Liver (tissue), 10 donors: ENCODE measurements at places on chromosomes 4 and X.

DNA sequence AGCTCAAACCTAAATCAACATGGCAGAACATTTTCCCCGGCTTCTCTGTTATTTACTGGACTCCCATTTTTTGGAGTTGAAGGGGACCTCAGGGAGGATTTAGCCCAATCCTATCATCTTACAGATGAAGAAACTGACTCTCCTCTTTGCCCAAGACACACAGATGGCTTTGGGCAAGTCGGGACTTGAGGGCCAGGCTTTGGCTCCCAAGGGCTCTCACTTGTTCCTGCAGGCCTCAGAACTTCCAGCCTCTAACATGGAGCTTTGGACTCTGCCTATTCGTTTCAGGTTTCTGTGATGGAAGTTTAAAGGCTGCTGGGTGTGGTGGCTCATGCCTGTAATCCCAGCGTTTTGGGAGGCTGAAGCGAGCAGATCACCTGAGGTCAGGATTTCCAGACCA is 59.5 kb downstream of the RHOH start:
- DNase-seq: no peak
- no peak overlapping the region for H3K4me3 ChIP-seq
- no peaks in the 10 kb centered on the region for H3K27me3 ChIP-seq
- no peaks in the 10 kb centered on the region for H3K4me1 ChIP-seq

DNA sequence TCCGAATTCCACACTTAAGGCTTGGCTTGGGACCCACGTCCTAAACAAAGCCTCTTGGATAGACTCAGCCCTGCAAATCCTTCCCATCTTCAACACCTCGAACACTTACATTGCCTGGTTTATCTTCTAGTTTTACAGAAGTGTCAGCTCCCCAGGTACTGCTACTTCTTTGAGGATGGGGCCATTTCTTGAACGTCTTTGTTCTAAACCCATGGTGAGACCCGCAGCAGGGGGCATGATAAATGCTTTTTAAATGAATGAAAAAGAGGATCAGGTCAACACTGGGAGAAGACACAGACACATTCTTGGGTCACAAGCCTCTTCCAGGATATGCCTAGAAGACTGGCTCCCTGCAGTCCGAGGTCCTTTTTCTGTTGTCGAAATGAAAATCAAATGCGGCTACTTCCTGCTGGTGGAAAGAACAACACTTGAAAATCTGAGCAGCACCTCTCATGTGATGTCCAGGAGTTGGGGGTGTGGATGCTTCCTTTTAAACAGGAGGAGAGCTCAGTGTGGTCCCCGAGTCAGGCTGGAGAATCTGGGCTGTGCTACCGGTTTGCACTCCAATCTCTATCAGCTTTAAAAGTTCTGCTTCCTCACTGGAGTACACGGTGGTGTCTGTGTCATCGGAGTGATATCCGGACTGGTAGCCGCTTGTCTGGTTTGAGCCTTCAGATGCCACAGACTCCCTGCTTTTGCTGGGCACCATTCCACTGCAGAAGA is 45.8 kb downstream of the KDR start:
- H3K27ac ChIP-seq: peak overlapping the region; percentile 25
- DNase-seq: no peak
- no peaks in the 10 kb centered on the region for H3K27me3 ChIP-seq
- no peak overlapping the region for H3K4me3 ChIP-seq
- no peaks in the 10 kb centered on the region for H3K36me3 ChIP-seq
- H3K4me1 ChIP-seq: no peaks in the 10 kb centered on the region

DNA sequence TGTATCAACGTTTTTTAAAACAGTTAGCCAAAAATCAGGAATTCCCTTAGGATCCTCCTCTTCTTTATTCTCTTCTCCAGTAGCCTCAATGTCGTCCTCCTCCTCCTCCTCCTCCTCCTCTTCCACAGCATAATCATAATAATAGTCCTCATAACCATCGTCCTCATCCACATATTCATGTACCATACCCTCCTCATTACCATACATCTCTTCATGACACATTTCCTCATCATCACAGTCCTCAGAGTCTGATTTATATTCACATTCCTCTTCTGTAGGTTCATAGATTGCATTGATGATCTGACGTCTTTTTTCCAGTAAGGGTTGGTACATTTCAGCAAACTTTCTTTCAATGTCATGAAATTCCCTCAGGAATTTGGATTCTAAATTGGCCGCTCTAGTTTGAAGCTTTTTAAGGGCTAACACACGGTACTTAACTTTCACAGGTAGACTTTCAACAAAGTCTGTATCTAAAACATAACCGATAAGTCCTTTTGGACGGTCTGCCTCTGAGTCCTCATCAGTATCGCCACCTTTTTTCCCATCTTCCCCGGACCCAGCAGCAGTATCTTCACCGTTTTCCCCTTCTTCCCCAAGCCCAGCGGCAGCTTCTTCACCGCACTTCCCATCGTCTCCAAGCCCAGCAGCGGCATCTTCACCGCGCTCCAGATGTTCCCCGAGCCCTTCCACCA is 771 bp downstream of the NAP1L2 start:
- no peak for DNase-seq
- no peaks in the 10 kb centered on the region for H3K36me3 ChIP-seq
- peak overlapping the region; percentile 50 for H3K4me3 ChIP-seq
- no peaks in the 10 kb centered on the region for H3K27me3 ChIP-seq
- H3K27ac ChIP-seq: no peak overlapping the region

GRCh38 chrX:22650691-22651090 is 349.1 kb upstream of the DDX53 start:
- H3K36me3 ChIP-seq: no peaks in the 10 kb centered on the region
- H3K27me3 ChIP-seq: no peaks in the 10 kb centered on the region
- no peaks in the 10 kb centered on the region for H3K4me1 ChIP-seq

GRCh38 chr4:14143892-14144291 is 516.4 kb upstream of the BOD1L1 start:
- H3K36me3 ChIP-seq: no peaks in the 10 kb centered on the region
- H3K27ac ChIP-seq: no peak overlapping the region
- no peaks in the 10 kb centered on the region for H3K4me1 ChIP-seq
- H3K27me3 ChIP-seq: no peaks in the 10 kb centered on the region

- no peak overlapping the region for H3K4me3 ChIP-seq
- H3K27ac ChIP-seq: no peak overlapping the region
- H3K27me3 ChIP-seq: no peaks in the 10 kb centered on the region
- H3K4me1 ChIP-seq: no peaks in the 10 kb centered on the region
- peaks cover 5% of the 10 kb centered on the region for H3K36me3 ChIP-seq
These were observed 85.0 kb downstream of the ALPK1 start for GRCh38 chr4:112381996-112382692.

- no peak overlapping the region for H3K27ac ChIP-seq
- H3K27me3 ChIP-seq: no peaks in the 10 kb centered on the region
- no peaks in the 10 kb centered on the region for H3K36me3 ChIP-seq
- H3K4me3 ChIP-seq: no peak overlapping the region
These were observed 1.4 kb downstream of the L1CAM start for GRCh38 chrX:153884590-153884989.
